Suppressor macrophage (primary cell): ENCODE measurements at places on chromosomes 11 and 22.

- no peak for DNase-seq
These were observed 5.0 kb downstream of the RPS19BP1 start for GRCh38 chr22:39527481-39527961.

DNA sequence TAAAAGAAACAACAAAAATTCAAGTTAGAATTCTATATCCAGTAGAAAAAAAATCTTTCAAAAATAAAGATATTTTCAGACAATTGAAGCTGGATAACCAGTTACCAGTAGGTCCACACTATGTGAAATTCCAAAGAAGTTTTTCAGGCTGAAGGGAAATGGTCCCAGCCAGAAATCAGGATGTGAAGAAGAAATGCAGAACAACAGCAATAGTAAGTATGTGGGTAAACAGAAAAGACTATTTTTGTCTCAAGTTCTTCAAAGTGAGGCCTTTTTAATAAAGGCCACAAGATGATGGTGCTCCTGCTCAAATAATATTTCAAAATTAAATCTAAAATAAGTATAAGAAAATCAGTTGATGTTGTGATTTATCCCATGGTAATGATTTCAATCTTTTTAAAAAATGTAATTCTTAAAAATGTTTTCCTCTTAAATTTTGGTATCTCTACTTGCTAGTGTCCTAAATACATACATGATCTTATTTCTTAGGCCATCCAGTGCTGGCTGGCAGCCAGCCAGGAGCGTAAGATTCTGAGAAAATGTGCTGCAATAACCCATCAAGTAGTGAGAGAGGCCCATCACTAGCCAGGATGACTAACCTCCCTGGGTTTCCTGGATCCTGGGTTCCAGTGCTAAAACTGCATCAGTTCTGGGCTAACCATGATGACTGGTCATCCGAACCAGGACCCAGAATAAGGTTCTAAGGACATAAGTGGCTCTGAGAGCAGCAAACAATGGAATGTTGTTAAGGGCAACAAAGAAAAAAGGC, 15.6 kb upstream of the UCP3 start:
- peak; percentile 73 for DNase-seq

GRCh38 chr22:45317551-45318167, 7.9 kb downstream of the FAM118A start:
- no peak for DNase-seq

GRCh38 chr11:20559523-20560300, 39.7 kb upstream of the SLC6A5 start:
- no peak for DNase-seq

DNA sequence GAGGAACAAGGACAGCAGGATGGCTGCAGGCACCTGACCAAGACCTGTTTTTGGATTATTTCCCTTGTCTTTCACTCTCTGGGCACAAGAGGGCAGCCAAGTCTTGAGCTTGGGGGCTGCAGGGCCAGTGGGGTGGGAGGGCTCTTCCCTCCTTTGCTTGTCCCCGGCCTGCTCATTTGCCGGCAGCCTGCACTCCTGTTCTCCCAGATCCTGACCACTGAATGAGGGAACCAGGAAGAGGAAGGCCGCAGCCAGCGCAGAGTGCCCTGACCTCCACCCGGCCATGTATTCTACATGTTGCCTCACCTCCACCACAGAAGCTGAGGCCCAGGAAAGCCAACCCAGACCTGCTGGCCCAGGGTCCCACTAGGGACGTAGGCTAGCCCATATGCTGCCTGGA, 15.5 kb upstream of the NNMT start:
- DNase-seq: peak; percentile 31

- DNase-seq: no peak
These were observed 1.7 kb downstream of the SEZ6L start for GRCh38 chr22:26170795-26171580.

DNA sequence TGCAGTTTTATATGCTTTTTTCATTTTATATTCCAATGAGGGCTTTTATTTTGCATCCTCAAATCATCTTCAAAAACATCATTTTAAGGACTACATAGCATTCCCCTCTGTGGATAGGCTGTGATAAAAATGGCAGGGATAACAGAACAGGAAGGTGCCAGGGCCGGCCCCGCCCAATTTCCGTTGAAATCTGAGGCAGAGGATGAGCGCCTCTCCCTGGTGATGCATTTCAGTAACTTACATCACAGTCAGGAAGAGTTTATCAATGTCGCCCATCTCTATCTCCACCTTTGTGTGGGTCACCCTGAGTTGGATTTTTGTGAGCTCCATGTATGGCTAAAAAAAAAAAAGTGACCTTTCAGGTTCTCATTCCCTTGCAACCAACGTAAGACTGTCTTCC, 201.6 kb downstream of the DSCAML1 start:
- DNase-seq: no peak

- no peak for DNase-seq
These were observed 797 bp upstream of the B3GAT3 start for GRCh38 chr11:62622476-62623089.

- peak; percentile 51 for DNase-seq
These were observed 379 bp upstream of the RAB38 start for GRCh38 chr11:88175569-88176075.

GRCh38 chr11:44829838-44830237, 103.1 kb downstream of the TSPAN18 start:
- peak; percentile 61 for DNase-seq

DNA sequence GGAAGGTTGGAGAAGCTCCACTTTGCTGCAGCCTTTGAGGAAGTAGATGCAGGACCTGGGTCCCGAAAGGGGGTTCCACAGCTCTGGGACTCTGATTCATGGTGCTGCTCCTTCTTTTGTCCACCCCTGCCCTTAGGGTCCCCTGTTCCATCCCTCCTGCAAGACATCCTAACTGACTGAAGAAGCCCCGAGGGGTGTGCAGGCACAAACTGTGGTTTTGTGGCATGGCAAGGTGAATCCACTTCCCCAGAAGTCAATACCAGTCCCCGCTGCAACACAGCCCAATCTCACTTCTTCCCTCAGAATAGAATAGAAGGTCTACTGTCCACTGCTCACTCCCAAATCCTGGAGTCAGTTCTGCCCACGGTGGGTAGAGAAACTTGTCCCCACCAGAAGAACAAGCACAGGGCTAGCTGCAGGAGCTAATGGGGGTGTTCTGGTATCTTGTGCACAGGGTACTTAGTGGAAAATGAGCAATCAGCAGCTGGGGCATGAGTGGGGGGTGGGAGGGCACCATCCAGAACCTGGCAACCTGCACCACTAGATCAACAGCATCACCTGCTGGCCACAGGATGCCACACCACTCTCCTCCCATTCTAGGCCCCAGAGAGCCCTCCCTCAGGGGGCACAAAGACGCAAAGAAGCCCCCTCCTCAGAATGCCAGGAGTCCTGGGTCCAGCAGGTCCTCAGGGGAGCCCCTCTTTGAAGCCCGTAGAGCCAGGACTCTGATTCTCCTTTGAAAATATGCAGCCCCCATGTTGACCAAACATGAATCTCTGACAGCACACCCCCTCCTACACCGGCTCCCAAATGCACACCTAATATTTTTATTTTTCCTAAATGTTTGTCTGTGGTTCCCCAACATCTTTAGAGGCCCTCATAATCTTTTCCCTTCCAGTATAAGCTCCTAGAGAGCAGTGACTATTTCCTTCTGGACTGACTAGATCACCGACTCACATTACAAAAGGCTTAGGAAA, 14.1 kb downstream of the SPATA19 start:
- DNase-seq: no peak

GRCh38 chr11:691710-692590, 3.1 kb downstream of the DEAF1 start:
- DNase-seq: no peak

GRCh38 chr22:32745251-32745995, 56.1 kb upstream of the TIMP3 start:
- peak; percentile 30 for DNase-seq

DNA sequence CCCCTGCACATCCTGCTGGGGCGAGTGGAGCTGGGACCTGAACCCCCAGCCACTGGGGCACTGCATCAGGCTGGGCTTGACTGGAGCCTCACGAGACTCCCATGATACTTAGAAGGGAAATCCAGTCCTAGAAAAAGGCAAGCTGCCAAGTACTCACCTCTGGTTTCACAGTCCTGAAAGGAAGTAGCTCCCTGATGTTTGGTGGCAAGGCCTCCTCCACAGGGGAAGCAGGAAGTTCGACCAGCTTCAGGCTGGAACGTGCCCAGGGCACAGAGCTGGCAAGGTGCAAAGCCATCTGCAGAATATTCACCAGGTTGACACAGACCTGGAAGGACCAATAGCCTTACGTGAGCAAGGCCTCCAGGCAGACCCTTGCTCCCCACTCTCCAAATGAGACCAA, 26.8 kb upstream of the NRIP3 start:
- DNase-seq: peak; percentile 20

DNA sequence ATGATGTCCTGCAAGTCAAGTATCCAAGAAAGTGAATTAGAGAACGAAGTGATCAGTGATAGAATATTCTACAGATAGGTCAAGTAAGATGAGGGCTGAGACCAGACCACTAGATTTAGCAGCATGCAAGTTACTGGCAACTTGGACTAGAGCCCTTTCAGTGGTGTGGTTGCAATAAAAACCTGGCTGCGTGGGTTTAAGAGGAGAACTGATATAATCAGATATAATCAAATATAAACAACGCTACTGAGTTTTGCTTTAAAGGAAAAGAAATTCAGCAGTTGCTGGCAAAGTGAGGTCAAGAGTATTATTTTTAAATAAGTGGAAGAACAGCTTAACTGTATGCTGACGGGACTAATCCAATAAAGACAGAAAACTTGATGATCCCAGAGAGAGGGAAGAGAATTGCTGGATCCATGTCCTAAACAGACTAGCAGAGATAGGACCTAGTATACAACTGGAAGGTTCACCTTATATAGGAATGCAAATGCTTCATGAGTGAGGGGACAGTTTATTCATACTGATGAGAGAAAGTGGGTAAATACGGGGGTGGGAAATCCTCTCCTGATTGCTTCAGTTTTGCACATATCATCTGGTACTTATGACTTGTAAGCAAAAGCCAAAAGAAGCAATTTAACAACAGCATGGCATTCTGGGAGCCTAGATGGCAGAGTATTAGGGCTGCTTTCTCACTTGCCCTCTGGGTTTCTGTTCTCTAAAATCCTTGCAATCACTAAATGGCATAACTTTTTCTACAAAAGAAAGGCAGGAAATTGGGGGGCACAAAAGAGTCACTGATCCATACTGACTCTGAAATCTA, 146.2 kb downstream of the RBFOX2 start:
- no peak for DNase-seq

DNA sequence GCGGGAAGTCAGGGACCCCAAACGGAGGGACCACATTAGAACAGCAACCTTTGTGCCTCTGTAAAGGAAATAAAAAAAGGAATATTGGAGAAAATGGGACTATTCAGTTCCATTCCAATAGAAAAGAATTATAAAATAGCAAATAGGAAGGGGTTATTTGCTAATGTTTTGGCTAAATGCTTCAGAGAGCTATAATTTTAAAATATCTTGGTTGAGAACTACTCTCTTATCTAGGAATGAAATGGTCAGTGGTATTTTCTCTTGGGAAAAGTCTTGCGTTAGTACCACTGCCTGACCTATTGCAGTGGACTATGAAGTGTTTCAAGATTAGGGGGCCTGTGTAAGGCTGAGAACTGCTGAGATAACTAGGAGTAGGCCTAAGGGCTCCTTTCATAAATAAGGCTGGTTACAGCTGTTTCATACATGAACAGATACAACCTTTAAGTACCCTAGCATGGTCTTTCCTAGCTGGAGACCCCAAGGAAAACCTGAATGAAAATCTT, 6.9 kb upstream of the WEE1 start:
- DNase-seq: no peak

DNA sequence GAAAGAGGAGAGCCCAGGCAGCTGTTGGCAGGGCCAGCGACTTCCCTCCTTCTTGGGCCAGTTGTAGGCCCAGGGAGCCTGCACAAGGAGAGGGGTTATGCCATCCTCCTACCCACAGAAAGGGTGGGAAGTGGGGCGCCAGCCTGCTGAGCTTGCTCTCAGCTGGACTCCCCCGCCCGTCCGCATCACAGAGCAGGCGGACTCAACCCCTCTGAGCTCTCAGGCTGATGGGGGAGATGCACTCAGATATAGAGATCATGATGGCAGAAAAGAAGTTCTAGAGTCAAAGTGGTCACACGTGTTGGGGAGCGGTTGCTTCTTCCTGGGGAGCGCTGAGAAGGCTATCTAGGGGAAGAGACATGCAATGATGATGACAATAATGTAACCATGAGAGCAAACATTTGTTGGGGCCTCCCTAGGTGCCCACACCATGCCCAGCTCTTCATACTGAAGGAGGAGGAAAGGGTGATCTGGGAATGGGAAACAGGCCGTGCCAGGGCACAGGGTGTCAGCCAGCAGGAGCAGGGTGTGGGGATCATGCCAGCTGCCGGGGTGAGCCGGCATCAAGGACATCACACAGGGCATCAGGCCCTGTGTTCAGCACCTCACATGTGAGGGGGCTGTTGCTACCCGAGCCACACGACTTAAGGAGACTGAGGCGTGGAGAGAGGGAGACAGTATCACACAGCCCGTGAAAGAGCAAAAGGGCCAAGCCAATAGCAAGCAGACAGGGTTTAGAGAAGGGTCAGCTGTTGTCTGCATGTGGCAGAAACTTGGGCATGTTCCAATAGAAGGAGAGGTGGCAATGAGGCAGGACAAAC, 7.7 kb downstream of the SLC35E4 start:
- peak; percentile 44 for DNase-seq

DNA sequence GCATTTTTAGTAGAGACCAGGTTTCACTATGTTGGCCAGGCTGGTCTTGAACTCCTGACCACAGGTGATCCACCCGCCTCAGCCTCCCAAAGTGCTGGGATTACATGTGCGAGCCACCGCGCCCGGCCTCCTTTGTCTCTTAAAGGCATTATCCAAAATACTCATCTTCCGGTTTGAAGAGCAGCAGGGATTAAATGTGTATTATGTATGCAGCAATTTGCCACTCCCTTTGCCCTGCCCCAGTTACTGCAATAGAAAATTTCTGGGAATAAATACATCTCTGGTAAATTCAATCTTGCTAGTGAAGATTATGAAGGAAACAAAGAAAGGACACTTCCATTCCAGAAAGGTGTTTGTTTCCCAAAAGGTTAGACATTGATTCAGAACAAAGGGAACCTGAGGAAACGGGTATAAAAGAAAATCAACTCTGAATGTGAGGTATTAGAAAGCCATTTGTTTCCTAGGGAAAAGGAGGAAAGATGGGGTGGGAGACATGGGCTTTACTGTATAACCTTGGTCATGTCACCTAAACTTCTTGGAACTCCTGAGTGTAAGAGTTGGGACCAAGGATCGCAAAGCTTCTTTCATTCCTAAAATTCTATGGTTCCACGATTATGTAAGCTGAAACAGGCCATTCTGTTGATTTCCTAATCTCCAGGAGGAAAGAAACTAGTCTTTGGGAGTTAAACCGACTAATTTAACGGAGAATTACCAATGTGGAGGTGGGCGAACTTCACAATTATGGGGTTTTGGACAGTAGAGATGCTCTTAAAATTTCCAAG, 959 bp upstream of the HIPK3 start:
- DNase-seq: no peak

DNA sequence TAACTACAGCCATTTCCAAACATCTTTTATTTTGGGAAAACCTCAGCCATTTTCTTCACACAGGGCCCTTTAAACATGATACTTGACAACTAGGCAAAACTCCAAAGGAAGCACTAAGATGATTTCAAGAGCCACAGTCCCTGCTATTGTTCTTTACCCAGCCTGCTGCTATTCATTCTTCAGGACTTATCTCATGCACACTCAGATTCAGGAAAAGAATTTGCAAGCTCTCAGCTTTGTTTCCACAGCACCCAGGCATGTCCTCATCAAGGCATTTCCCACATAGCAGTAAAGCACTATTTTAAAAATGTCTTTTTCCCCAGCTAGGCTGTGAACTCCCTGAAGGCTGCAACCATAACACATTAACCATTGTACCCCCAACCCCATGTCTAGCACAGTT, 609.3 kb upstream of the CCDC90B start:
- no peak for DNase-seq
